ENCODE measurements at places on chromosomes 2 and 18.
A peak's percentile ranks its signal among the peaks of the same experiment; 100 is the strongest.

GRCh38 chr18:41814651-41815050 is 140.4 kb upstream of the PIK3C3 start:
- no peak for DNase-seq

DNA sequence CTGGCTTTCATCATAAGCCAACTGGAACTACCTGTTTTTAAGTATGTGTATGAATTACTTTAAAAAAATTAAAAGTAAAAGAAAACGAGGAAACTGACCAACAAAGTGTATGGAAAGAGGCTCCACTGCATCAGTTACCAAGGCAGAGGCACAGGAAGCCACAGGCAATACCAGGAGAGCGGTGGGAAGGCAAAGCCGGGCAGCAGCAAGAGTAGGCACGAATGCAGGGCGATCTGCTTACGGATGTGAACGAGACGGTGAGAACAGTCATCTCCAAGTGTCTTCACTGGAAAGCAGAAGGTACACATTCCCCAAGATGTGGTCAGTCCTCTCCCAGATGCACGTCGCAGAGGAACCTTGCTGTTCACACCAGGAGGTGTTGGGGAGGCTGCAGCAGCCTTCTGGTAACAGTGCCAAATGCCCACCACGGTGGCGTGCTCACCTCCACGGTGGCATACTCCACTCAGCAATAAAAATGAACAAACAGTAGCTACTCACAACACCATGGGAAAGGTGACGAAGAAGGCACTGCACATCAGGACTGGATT is 43.1 kb downstream of the HS6ST1 start:
- no peak for DNase-seq

- no peak for DNase-seq
Measured at GRCh38 chr2:54641988-54642387, 81.5 kb upstream of the EML6 start.

DNA sequence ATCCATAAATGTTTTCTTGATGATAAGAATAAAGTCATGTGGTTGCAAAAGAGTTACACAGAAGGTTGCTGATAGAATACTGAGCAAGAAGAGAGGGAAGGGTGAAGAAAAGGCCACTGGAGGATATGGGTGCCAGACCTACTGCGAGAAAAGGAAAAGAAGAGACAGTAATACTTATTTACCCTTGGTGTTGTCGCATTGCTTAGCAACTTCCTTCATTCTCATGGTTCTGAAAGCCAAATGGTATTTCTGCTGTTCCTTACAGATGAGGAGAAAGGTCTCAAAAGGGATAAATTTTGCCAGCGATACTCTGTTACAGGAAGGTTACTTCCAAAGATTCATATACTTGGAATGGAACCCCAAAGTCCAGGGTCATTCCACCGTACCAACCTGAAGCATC is 62.5 kb downstream of the LHCGR start:
- no peak for DNase-seq

DNA sequence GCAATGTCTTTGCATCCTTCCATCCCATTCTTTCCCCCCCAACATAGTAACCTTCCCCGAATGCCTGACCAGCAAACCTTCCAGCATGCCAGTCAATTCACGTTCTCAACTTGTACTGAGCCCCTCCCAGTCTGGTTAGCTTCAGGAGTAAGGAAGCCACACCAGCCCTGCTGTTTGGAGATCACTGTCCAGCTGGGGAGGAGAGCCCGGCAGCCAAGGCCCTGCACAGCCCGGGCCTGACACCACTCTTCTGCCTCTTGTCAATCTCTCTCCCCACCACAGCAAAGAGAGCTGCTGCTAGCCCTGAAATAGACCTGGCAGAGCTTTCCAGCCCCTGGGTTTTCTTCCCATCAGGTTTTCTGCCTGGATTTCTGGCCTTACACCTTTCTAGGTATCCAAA is 185.8 kb upstream of the ID2 start:
- no peak for DNase-seq

GRCh38 chr2:13542642-13543041 is 825.9 kb downstream of the TRIB2 start:
- DNase-seq = no peak

GRCh38 chr2:67660871-67661270 is 263.7 kb downstream of the ETAA1 start:
- no peak for DNase-seq

- no peak for DNase-seq
Measured at GRCh38 chr2:141331127-141331526, 799.7 kb downstream of the LRP1B start.

DNA sequence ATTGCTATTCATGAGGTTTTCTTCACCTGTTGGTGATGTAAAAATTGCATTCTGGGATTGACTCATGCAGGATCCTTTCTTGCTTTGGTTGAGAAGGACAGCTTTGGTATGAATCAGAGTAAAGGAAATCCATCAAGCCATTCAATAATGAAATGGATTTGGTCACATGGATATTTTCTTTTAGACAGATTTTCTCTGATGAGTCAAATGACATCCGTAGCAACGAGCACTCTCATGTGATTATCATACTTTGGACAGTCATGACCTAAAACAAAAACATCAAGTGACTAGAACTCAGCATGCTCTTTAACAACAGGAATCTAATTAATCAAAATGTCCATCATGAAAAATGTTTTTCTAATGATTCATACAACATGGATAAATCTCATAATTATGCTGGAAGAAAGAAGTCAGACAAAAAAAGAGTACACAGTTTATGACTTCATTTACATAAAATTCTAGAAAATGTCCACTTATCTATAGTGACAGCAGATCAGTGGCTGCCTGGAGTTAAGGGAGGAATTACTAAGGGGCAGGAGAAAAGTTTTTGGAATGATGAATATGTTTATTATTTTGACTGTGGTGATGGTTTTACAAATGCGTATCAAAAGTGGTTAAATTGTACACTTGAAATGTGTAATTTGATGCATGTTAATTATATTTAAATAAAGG is 30.7 kb downstream of the TRAK2 start:
- DNase-seq = no peak

- no peak for DNase-seq
Measured at GRCh38 chr2:19041434-19042041, 316.9 kb downstream of the OSR1 start.

GRCh38 chr2:27370816-27371620 is 602 bp downstream of the SNX17 start:
- DNase-seq = no peak

- DNase-seq = no peak
Measured at GRCh38 chr2:62803961-62804360, 98.4 kb downstream of the EHBP1 start.

DNA sequence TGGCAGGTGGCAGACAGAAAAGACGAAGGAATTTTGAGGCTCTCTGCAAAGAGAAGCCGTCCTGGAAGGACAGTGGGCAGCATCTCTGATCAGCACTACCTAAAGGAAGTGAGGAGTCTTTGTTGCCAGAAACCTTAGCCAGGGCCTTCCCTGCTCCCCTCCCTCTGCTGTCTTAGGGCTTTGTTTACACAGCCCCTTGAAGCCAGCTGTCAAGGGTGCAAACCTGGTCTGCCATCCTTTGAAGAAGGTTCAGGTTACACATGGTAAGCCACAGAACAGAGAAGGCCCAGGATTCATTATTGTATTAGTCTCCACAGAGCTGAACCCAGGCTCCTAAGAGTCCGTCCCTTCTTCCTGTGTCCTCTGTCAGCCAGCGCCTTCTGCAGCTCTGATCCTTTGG is 356.7 kb downstream of the TGIF1 start:
- no peak for DNase-seq

- peak; percentile 96 for DNase-seq
Measured at GRCh38 chr2:156342254-156343095, 10.0 kb upstream of the NR4A2 start.

GRCh38 chr2:42921147-42921520 is 128.8 kb upstream of the HAAO start:
- DNase-seq = no peak

GRCh38 chr2:68698567-68699377 is 35.8 kb upstream of the ARHGAP25 start:
- no peak for DNase-seq

- no peak for DNase-seq
Measured at GRCh38 chr18:40976050-40976449, 979.0 kb upstream of the PIK3C3 start.

GRCh38 chr2:158742536-158742935 is 52.6 kb upstream of the DAPL1 start:
- DNase-seq = no peak

DNA sequence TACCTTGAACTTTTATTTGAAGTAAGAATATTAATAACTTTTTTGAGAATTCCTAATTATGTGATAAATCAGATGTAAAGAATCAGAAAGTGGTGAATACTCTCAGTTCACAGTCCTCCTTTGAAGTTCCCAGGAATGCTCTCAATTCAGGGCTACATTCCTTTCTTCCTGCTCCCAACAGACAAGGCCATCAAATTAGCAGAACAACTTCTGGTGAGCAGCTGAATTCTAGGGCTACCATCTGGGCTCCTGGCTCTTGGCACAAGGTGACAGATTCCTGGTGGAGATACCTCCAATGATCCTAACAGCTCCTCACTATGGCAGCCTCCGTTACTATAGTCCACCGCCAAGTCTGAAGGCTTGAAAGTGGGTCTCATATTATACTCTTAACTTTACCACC is 37.8 kb upstream of the OLA1 start:
- no peak for DNase-seq

DNA sequence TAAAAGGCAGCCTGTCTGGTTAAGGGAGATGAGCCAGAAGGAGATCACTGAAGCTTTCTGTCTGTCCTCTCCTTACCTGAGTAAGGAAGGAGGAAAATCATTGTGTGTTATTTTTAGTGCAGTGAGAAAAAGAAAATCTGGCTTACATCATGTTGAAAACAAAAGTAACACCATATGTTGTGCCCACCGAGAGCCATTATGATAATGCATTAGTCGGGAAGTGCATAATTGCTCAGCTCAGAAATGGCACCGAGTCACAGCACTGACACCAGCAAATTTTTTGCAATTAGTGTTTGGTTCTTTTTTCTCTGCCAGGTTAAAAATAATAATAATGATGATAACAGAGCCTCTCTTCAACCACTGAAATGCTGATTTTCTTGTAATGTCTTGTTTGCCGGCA is 46.6 kb downstream of the HNMT start:
- DNase-seq = no peak

DNA sequence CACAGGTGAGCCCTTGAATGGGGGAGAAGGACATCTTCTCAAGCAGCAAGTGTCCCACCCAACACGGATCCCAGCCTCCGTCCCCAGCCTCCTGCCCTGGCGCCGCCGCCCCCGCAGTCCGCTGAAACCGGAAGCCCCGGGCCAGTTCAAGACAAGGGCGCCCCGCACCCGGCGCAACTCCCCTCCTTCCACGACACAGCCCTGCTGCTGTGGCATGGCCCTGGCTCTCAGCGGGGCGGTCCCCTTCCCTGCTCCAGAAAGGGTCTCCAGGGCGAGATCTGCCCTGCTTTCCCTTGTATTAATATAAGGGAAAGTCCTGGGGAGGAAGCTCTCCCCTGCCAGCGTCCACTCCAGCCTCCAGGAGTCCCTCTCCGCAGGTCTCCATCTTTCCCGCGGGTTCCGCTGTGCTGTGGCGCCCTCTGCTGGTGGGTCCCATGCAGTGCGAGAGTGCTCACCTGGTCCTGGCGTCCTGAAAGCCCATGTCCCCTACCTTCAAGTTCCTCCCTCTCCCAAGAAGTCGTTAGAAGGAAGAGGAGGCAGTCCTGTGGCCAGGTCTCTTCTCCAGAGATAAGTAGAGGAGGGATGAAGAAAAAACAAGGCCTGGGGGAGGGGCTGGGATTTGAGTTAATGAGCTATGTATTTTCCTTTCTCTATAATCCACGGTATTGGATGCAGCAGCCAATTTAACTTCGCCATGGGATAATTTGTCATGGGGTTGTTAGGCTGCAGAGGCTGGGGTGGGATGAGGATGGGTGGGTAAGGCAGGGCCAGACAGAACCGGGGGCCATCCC is 176.0 kb downstream of the SMAD2 start:
- DNase-seq = no peak

DNA sequence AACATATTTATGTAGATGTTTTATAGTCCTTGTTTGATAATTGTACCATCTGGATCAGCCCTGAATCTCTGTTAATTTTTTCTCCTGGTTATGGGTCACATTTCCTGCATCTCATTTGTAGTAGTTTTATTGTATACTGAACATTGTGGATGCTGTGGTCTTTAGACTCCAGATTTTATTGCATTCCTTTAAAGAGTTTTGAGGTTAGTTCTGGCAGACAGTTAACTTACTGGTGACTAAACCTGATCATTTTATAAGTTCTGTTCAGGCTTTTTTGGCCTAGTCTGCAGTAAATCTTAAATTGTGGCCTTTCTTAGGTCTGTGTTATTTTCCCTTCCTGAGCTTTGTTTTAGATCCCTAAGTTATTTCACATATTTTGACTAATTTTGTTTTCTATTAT is 84.3 kb downstream of the FANCL start:
- no peak for DNase-seq

- no peak for DNase-seq
Measured at GRCh38 chr2:39266916-39267434, 23.2 kb upstream of the CDKL4 start.

DNA sequence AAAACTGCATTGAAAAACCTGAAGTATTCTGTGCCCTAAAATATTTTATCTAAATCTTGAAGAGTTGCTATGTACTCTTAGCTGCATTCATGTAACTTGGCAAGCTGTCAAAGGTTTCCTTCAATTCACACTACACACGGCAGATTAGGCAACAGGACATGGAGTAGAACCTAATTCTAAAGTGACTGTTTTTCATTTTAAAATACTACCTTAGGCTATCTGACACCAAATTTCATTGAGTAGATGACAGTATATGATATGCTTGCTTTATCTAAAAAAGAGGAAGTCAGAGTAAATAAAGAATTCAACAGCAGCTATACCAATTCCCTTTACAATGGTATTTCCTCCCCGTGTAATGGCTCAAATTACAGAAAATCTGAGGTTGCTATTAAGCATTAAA is 45.4 kb downstream of the EXOC6B start:
- DNase-seq = no peak

DNA sequence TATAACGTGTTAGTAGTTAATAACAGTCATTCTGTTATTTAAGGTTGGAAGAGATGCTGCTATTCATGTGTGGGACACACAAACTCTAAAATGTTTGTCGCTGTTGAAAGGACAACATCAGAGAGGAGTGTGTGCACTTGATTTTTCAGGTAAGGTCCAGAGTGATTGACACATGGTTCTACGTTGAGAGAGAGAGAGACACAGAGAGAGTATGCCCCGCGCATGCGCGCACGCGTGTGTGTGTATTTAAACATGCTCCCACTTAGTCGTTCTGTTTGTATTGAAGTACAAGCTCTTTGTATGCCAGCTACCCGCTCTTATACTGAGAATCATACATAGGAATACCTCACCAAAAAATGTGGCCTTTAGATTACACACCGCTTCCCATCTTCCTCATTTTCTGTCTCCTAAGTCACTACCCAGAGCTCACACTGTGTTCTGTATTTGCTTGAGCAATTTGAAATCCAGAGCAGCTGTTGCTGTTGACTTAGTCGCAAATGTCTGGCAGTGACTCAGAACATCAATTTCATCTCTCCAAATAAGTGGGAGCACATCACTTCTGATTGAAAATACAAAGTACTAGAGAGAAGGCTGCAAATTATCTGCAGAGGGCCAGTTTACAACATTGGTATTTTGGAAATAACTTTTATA is 148.1 kb downstream of the EML6 start:
- DNase-seq = no peak

Data from vagina (tissue), 2 donors.